LHCN-M2 (cell line): ENCODE measurements at places on chromosomes 5 and 9. TPM values are rescaled to one million over a fixed set of nuclear protein-coding genes. Genes with fewer than 3 reads are reported as not detected.

Gene FSTL4
- total RNA-seq = 0.26 and 0.40 TPM in 2 replicates

Gene FBLL1
- 0.32 and 0.52 TPM in 2 replicates for total RNA-seq

Gene FOXD4L6
- 0.38 TPM in 1 of 2 replicates, not detected in the other for total RNA-seq

Gene OR13C2
- not detected in 2 replicates for total RNA-seq

Gene GABRA6
- total RNA-seq = not detected in 2 replicates

Gene RASA1
- 75.9 and 93.4 TPM in 2 replicates for total RNA-seq

GRCh38 chr5:98468188-98468869 lies 305.1 kb upstream of the RGMB start:
- DNase-seq = peak; percentile 92

- peak; percentile 7 for DNase-seq
Observed at GRCh38 chr9:111904891-111905291, 8.3 kb downstream of the UGCG start.

- peak; percentile 89 for DNase-seq
Observed at GRCh38 chr5:154779105-154779504, 23.9 kb downstream of the LARP1 start.

DNA sequence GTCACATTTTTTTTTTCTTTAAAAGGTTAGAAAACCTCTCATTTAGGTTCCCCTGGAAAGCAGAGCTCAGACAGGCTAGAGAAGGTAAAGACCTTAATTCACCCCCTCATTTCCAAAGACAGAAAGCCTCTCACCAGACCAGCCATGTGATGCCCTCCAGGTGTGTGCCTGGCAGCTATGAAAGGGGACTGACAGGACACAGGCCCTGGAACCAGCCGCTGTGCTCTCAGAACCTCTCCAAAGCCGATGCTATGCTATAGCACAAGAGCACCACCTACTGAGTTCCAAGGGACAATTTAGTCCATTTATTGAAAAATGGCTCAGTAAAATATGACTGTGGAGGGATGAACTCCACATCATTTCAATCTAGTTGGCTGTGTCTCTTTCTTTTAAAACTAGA lies 48.8 kb downstream of the FANCC start:
- peak; percentile 26 for DNase-seq

GRCh38 chr9:7892975-7893374 lies 93.4 kb upstream of the DMAC1 start:
- DNase-seq = no peak

GRCh38 chr9:109903515-109904138 lies 123.6 kb downstream of the PALM2AKAP2 start:
- peak; percentile 77 for DNase-seq

- no peak for DNase-seq
Observed at GRCh38 chr5:175830586-175831300, 40.6 kb upstream of the CPLX2 start.

- no peak for DNase-seq
Observed at GRCh38 chr5:110050640-110051345, 361.1 kb downstream of the MAN2A1 start.

GRCh38 chr9:8904771-8905515 lies 1105.4 kb upstream of the DMAC1 start:
- no peak for DNase-seq

- no peak for DNase-seq
Observed at GRCh38 chr5:74145951-74146350, 494.6 kb downstream of the ENC1 start.

DNA sequence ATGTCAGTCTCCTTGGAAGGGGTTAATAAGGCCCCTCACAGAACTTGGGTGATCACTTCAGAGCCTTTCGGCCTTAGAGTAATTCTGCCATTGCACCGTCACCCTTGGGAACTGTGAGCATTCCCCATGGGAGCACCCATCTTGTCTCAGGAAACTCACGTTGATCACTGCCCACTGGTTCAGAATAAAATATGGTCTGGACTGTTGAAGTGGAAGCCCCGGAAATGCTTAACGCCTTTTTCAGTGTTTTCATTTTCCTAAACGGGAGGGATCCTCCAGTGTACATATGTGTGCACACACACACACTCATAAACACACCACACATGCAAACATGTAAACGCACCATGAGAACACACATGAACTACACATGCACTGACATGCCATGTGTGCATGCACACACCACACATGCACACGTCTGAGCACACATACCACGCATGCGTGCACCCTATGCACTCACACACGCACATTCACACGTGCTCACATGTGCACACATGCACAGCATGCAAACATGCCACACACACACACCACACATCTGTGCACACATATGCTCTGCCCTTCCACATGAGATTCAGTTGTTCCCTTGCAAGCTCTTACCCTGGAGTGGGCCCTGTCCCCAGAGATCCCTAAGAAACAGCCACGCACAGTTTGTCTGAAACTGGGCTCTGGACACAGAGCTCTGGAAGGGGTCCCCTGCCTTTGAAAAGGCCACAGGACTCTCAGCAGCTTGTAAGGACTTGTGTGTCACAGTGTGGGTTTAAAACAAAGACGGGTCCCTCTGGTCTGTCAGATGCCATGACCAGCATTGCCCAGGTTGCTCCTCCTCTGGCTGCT lies 17.0 kb downstream of the MRPL36 start:
- DNase-seq = no peak

- no peak for DNase-seq
Observed at GRCh38 chr5:175001876-175002645, 277.7 kb downstream of the MSX2 start.

DNA sequence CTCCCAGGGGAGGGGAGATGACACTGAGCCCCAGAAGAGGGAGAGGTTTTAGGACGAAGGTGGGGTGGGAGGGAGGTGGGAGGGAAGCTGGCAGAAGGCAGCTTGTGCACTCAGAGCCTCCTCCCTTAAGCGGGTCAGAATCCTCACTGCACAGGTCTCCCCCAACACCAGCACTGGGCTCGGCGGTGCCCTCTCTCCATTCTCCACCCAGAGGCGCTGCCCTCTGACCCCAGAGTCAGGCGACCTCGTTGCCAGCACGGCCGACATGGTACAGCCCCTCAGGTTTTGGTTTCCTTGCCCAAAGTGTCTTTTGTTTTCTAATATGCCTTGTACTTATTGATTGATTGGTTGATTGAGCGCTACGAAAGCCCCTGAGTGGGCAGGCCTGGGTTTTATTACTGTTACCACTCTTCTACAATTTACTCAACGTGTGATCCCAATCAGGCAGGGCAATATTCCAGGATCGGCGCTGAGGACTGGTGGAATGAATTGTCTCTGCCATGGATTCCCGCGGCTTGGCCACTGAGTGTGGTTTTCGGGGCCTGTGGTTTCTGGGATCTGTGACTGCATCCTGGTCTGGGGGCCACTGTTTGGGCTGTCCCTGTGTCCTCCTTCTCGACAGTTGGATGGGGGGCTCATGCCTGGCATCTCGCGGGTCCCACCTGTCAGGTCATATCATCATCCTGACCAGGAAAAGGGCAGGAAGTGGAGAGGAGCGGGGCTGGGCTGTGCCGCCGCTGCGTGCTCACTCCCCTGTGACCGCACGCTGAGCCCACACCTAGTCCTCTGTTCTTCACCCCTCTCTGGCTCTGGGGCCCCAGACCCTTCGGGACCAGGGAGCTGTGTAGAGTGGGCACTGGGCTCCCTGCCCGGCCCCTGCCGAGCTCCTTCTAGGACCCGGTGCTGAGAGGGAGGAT lies 9.6 kb upstream of the FCN2 start:
- DNase-seq = no peak

DNA sequence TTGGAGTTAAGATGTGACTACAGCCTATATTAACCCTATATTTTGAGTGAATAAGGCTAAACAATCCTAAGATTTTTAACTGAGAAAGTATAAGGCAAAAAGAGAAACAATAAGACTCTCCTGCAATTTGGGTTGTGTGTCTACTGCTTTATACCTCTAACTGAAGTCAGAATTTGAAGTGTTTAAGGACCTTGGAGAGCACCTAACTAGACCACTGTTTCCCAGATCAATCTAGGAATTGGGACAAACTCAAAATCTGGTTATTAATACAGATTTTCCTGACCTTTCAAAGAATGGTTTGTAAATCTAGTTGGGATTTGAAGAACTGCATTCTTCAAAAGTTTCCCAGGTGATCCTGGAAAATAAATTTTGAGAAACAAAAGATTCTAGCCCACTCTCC lies 42.1 kb downstream of the GABRA1 start:
- no peak for DNase-seq

DNA sequence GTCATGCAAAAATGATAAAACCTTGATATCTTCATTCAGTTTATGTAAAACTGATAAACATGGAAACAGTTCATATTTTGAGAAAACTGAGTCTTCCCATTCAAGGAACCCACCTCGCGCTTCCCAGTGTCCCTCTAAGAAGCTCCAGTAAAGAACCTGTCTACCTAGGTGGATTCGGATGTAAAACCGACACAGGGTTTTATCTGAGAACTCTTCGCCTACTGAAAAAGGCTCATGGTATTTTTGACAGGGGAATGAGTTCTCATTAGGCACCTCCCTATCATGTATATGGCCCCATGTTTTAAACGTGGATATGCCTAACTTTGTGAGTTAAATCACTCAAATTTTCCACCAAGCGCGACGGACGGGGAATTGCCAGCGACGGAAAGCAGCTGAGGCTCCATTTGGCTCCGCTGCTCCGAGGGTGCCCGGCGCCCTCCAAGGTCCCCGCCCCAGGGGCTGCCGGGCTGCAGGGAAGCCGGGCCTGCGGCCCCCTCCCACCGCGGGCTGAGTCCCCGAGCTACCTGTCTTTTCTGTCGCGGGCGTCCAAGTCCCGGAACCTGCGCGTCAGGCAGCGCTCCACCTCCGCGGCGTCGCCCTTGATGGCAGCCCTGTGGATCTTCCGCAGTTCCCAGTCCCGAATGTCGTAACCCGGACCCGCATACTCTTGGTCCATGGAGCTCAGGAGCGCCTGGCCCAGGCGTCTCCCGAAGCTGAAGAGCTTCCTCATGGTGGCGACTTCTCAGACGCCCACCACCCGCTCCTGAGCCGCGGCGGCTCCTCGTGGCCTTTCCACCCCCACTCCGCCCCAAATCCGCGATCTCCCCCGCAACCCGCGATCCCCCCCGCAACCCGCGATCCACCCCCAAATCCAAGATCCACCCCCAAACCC lies 594 bp downstream of the ANKRD18A start:
- DNase-seq = no peak
